GM23248 (cell line): ENCODE measurements at places on chromosomes 5 and 9. TPM values are rescaled to one million over a fixed set of nuclear protein-coding genes. Genes with fewer than 3 reads are reported as not detected.

DNA sequence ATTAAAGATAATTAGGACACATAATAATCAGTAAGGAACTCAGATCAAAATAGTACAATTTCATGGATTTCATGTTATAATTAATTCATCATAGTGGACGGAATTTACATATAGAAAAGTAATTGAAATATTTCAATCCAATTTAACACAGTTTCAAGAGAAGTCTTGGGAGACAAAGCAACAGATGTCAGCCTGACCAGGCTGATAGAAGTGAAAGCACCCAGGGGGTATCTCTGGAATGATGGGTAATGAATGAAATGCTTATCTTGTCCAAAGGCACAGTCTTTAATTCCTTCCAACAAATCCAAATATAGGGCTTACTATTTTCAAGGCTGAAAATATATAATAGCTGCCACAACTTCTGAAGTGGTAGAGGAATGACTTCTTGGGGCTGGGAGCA, 629.3 kb upstream of the RGMB start:
- no peak for DNase-seq

GRCh38 chr5:2550509-2550908, 201.0 kb downstream of the IRX2 start:
- DNase-seq: no peak

DNA sequence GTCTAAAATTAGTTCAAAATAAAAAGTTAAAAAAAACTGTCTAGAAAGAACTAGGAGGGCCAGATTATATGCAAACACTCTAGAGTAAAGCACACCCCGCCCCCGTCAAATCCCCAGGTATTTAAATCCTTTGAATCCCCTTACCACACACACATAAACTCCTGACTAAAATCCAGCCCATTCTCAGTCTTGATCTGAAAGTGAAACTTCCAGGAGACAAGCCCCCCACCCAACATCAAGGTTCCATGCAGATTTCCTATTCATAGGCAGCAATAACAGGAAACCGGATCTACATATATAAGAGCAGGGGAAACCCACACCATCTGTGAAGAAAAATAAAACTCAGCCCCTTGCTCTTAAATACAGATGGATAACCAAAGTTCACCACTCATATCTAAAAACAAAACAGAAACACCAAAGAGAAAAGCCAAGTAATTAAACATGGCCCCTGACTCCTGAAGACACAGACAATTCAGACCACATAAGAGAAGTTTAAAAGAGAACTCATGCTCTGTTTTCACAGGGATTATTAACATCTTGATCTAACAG, 42.3 kb downstream of the MARCHF3 start:
- DNase-seq: no peak

- DNase-seq: no peak
These were observed 22.2 kb upstream of the RASA1 start for GRCh38 chr5:87245451-87245850.

PLPPR1 gene
- not detected in 2 replicates for total RNA-seq

LEAP2 gene
- 0.13 TPM in 1 of 2 replicates, not detected in the other for total RNA-seq
